Right lobe of liver (tissue), 6 donors: ENCODE measurements at places on chromosomes 2 and 18.

- no peak for DNase-seq
These were observed 1.0 kb downstream of the CHRNG start for GRCh38 chr2:232540441-232541041.

DNA sequence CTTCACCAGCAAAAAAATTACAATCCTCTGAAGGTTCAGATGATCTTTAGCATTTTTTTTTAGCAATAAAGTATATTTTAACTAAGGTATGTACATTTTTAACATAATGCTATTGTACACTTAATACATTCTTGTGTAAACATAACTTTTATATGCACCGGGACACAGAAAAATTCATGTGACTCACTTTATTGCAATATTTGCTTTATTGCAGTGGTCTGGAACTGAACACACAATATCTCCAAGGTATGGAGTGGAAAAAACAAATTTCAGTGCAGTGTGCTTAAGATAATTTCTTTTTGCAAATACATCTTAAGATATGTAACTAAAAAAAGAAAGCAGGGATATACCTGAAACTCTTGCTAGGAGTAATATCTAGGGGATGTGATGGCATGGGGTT lies 5.1 kb upstream of the TWSG1 start:
- no peak for DNase-seq

GRCh38 chr2:203583701-203584100 lies 48.6 kb upstream of the RAPH1 start:
- no peak for DNase-seq

GRCh38 chr18:68979737-68980136 lies 181.9 kb downstream of the CCDC102B start:
- DNase-seq, result no peak

- no peak for DNase-seq
These were observed 947.3 kb upstream of the CRIM1 start for GRCh38 chr2:35408320-35408719.

GRCh38 chr18:45231617-45232016 lies 383.7 kb upstream of the SLC14A2 start:
- DNase-seq, result no peak

- no peak for DNase-seq
These were observed 16.1 kb downstream of the MBP start for GRCh38 chr18:77116201-77117080.

DNA sequence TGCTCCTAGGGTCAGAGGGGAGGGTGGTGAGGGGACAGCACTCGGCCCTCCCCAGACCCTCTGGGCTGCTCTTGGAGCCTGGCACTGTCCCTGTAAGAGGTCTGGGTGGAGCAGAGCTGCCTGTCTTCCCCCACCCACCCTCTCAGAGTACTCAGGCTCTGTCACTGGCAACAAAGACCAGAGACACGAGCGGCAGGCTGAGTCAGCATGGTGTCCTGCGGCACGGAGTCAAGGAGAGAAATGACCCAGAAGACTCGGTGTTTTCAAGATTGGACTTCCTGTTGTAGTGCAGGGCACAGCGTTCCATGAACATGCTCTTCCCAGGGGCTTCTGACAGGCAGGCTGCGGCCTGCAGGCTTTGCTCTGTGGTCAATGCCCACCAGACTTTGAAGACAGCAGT lies 19.9 kb downstream of the SIGLEC15 start:
- DNase-seq, result no peak
